Uterus (tissue), 4 donors: ENCODE measurements at places on chromosomes 1 and 21. TPM values are rescaled to one million over a fixed set of nuclear protein-coding genes. Genes with fewer than 3 reads are reported as not detected.
A peak's percentile ranks its signal among the peaks of the same experiment; 100 is the strongest.

DNA sequence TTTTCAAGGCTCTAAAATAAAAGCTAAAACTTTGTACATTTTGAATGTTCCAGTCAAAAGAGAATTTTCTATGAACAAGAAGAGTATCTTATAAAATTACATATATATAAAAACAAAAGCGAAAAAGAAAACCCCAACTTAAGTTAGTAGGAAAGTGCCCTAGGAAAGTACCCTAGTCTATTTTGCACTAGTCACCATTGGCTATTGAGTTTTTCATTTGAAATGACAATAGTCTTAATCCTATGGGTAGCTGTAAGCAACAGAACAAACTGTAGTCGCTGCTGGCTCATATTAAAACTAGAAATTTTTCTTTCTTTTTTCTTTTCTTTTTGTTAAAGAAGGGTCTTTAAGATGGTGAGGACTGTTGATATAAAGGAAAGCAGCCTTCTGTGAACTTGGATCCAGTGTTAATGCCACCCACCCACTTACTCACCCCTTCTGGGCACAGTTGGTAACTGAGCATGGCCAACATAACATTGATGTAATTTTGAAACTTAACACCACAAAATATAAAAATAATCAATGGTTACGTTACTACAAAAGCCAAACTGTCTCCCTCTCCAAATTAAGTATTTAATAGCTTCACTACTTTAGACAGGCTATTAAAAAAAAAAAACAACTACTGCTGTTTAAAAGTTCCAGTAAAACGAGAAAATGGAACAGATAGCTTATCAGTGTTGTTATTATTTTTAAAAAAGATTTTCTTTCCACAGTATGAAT lies 177.0 kb downstream of the EIF4G3 start:
- DNase-seq: no peak
- no peaks in the 10 kb centered on the region for H3K4me1 ChIP-seq
- H3K27ac ChIP-seq: no peak overlapping the region
- H3K36me3 ChIP-seq: no peaks in the 10 kb centered on the region
- no peak overlapping the region for H3K4me3 ChIP-seq

- H3K4me3 ChIP-seq: peak overlapping the region; percentile 95
- peak; percentile 27 for DNase-seq
- H3K4me1 ChIP-seq: peaks cover 10% of the 10 kb centered on the region
- no peaks in the 10 kb centered on the region for H3K27me3 ChIP-seq
Observed at GRCh38 chr1:193104502-193104906, 710 bp downstream of the GLRX2 start.

DNA sequence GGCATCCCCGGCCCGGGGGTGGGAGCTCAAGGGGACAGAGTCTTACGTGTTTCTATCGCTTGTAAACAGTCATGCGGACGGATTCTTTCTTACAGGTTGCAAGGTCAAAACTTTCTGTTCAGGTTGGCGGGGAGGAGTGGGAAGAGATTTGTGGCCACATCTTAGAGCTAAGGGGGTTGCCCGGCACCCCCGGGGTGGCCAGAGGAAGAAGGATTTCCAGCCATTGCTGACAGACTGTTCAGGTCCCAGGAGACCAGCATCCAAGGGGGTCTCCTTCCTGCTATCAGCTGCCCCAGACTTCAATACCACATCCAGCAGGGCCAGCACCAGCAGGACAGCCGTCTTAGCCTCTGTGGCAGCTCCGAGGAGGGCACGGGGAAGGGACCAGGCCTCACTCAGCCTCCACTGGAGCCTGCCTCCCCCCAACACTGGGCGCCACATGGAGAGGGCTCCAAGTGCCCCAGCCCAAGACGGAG lies 52.0 kb downstream of the KIF21B start:
- no peaks in the 10 kb centered on the region for H3K4me1 ChIP-seq
- no peak overlapping the region for H3K4me3 ChIP-seq
- no peaks in the 10 kb centered on the region for H3K36me3 ChIP-seq
- no peaks in the 10 kb centered on the region for H3K27me3 ChIP-seq

DNA sequence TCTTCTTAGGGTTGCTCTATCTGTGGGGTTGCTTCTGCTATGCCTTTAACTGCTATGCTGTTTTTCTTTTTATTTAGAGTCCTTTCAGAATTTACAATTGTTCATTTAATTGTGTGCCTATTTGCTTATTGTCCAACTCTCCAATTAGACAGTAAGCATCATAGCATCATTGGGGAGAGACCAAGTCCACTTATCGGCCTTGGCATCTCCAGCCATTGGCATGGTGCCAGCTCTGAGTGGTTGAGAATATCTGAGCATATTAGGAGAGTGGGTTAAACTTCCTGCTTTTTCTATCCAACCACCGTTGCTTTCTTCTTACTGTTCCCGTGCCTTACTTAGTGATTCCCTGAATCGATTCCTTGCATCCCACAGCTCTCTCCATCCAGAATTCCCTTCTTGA lies 535.0 kb downstream of the AJAP1 start:
- DNase-seq: no peak
- no peaks in the 10 kb centered on the region for H3K36me3 ChIP-seq
- H3K27ac ChIP-seq: no peak overlapping the region

CD1D gene
- total RNA-seq: 3.4 TPM

CSF3R gene
- 4.9 TPM for total RNA-seq

DNA sequence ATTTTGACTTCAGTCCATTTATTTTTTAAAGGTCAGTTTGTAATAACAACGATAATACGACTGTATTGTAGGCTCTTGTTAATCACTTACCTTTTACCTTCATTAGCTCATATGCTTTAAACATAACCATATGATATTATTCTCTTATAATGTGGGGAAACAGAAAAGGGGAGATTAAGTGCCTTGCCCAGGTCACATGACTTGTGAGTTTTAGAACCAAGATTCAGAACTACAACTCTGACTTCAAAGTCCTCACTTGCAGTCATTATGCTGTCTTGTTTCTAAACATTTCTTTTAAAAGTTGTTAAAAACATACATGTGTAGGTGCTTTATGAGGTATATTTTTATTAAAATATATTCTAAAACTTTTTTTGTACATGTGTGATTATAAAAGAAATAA lies 41.1 kb downstream of the SUCO start:
- no peak overlapping the region for H3K4me3 ChIP-seq
- no peak overlapping the region for H3K27ac ChIP-seq
- no peaks in the 10 kb centered on the region for H3K27me3 ChIP-seq

GRCh38 chr1:209723756-209724693 lies 19.4 kb downstream of the HSD11B1 start:
- no peak overlapping the region for H3K27ac ChIP-seq
- no peaks in the 10 kb centered on the region for H3K4me1 ChIP-seq
- H3K36me3 ChIP-seq: no peaks in the 10 kb centered on the region

ETV3 gene
- total RNA-seq: 12.1 TPM
